Large intestine (tissue), 12 donors: ENCODE measurements at places on chromosomes 3 and 15. TPM values are rescaled to one million over a fixed set of nuclear protein-coding genes. Genes with fewer than 3 reads are reported as not detected.

Gene TMCO5A
- not detected for polyA plus RNA-seq

Gene SOX2
- polyA plus RNA-seq: 1.8 TPM

Gene SIDT1
- polyA plus RNA-seq: 4.5 TPM

Gene TRH
- polyA plus RNA-seq: 0.16 TPM

Gene MST1R
- polyA plus RNA-seq: 49.8 TPM

Gene CADPS
- polyA plus RNA-seq: 17.8 TPM
